Activated CD4-positive, alpha-beta memory T cell treated with anti-CD3 and anti-CD28 coated beads, Interleukin-2, amount 10 ng/mL, durations not matched to agents 7 days and 5 days (primary cell): ENCODE measurements at places on chromosomes 1 and 21. TPM values are rescaled to one million over a fixed set of nuclear protein-coding genes. Genes with fewer than 3 reads are reported as not detected.

DNA sequence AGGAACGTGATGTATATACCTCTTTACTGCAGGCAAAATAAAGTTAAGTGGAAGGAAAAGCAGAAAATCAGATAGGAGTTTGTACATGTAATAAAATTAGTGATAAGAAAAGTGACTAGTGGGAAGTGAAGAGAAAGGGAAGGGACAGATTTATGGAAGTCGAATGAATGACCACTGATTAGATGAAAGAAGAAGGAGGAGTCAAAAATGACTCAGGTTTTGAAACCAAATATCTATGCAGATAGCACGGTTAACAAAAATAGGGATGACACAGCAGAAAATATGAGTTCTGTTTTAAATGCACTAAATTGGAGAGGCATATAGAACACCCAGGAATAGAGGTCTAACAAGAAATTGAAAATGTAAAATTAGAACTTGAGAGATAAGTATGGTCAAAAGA lies 128.0 kb downstream of the HMCN1 start:
- no peaks in the 10 kb centered on the region for H3K27me3 ChIP-seq
- DNase-seq, result no peak
- no peaks in the 10 kb centered on the region for H3K4me1 ChIP-seq
- no peaks in the 10 kb centered on the region for H3K36me3 ChIP-seq
- no peak overlapping the region for H3K27ac ChIP-seq
- no peak overlapping the region for H3K4me3 ChIP-seq

GRCh38 chr1:236808564-236809130 lies 13.6 kb downstream of the MTR start:
- H3K4me1 ChIP-seq, result no peaks in the 10 kb centered on the region
- H3K27me3 ChIP-seq, result no peaks in the 10 kb centered on the region
- H3K36me3 ChIP-seq, result peaks cover 55% of the 10 kb centered on the region
- H3K27ac ChIP-seq, result no peak overlapping the region

DNA sequence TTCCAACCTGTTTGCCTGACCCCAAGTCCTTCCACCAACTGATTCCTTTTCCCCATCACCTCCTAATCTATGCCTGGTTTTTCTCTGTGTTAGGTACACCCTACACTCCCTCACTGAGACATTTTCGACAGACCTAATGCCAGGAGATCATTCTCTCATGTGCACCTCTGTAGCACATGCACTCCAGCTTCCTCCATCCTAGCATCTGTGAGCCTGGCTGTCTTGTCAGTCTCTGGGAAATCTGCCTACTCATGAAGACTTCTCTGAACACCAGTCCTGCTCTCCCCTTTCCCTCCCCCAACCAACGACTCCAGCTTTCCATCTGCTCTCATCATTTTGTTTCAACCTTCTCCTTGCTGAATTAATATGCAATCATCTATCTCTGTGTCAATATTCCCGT lies 987 bp downstream of the MED8 start:
- H3K27ac ChIP-seq, result peak overlapping the region; percentile 95
- peaks cover 41% of the 10 kb centered on the region for H3K4me1 ChIP-seq
- no peak for DNase-seq
- H3K27me3 ChIP-seq, result no peaks in the 10 kb centered on the region
- peaks cover 40% of the 10 kb centered on the region for H3K36me3 ChIP-seq

GRCh38 chr1:107450899-107451664 lies 310.2 kb downstream of the NTNG1 start:
- no peaks in the 10 kb centered on the region for H3K27me3 ChIP-seq
- H3K4me1 ChIP-seq, result no peaks in the 10 kb centered on the region
- no peak overlapping the region for H3K27ac ChIP-seq
- no peaks in the 10 kb centered on the region for H3K36me3 ChIP-seq
- H3K4me3 ChIP-seq, result no peak overlapping the region

GRCh38 chr1:7264101-7264500 lies 478.8 kb downstream of the CAMTA1 start:
- H3K4me1 ChIP-seq, result no peaks in the 10 kb centered on the region
- no peak overlapping the region for H3K4me3 ChIP-seq
- H3K27ac ChIP-seq, result no peak overlapping the region
- no peak for DNase-seq

GRCh38 chr1:176816232-176816631 lies 348.3 kb downstream of the ASTN1 start:
- peaks cover 2% of the 10 kb centered on the region for H3K27me3 ChIP-seq
- H3K4me1 ChIP-seq, result no peaks in the 10 kb centered on the region
- no peaks in the 10 kb centered on the region for H3K36me3 ChIP-seq
- no peak overlapping the region for H3K27ac ChIP-seq

DNA sequence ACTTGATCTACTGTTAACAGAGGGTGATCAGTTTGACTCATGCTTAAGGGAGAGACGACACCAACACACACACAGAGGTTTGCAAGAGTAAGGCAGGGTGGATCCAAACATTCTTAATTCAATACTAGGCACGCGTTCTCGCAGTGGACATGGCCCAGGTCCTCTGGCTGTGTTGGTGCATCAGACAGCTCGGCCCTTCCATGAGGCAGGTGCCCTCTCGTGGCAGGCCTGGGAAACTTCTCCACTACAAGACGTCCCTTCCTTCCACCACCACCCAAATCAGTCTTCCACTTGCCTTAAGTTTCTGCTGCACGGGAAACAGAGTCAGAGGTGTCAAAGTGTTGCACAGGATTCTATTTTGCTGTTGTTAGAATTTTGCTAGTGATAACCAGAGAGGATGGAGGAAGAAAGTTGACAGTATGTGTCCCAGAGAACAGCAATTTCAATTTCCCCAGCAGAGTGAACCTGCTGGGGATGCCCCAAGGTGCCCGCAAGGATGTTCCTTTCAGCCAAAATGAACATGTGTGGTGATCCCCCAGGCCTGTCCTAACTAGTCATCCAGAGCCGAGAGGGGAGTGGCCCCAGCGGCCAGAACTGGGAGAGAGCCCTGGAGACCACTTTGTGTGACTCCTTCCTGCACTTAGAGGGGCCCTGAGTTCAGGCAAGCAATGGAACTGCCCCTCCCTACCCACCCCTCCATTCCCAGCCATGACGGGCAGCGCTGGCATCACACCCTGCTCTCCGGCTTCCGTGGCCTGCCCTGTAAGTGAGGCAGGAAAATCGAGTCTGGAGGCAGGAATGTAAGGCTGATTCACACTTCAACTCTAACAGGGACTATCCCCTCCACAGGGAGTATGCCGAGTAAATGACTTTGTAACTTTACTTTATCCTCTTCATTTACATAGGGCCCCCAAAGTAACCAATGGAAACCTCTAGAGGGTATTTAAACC lies 34.8 kb downstream of the MX1 start:
- H3K4me3 ChIP-seq, result no peak overlapping the region
- peaks cover 2% of the 10 kb centered on the region for H3K4me1 ChIP-seq
- H3K36me3 ChIP-seq, result peaks cover 72% of the 10 kb centered on the region
- peak; percentile 51 for DNase-seq
- no peaks in the 10 kb centered on the region for H3K27me3 ChIP-seq
- no peak overlapping the region for H3K27ac ChIP-seq

DNA sequence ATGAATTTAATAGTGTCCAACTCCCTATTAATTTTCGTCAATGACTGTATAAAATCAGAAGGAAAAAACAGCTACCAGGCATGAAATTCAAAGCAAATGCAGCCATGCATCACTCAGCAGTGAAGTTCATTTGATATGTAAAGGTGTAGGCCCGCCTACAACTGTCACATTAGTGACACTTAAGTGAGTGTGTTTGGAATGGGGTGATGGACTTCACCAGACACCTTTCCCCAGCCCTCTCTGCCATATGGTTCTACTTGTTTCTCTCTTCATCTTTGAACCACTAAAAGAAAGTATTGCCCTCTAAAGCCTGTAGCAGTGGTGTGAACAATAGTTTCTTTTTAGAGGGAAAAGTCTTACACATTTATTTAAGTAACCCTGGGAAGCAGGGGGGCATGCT lies 124.0 kb downstream of the SIPA1L2 start:
- H3K27me3 ChIP-seq, result no peaks in the 10 kb centered on the region
- no peak overlapping the region for H3K27ac ChIP-seq
- no peak overlapping the region for H3K4me3 ChIP-seq
- H3K4me1 ChIP-seq, result no peaks in the 10 kb centered on the region
- no peak for DNase-seq

Gene SH3BP5L
- 32.0 TPM for total RNA-seq

Gene HSD3B2
- total RNA-seq, result not detected

- no peak overlapping the region for H3K27ac ChIP-seq
- no peak overlapping the region for H3K4me3 ChIP-seq
- peaks cover 39% of the 10 kb centered on the region for H3K4me1 ChIP-seq
- no peak for DNase-seq
Observed at GRCh38 chr1:156110252-156110651, 4.3 kb upstream of the LMNA start.

GRCh38 chr1:240306673-240307072 lies 215.0 kb downstream of the FMN2 start:
- H3K36me3 ChIP-seq, result no peaks in the 10 kb centered on the region
- DNase-seq, result no peak
- no peak overlapping the region for H3K27ac ChIP-seq
- no peaks in the 10 kb centered on the region for H3K4me1 ChIP-seq
- H3K27me3 ChIP-seq, result no peaks in the 10 kb centered on the region
- no peak overlapping the region for H3K4me3 ChIP-seq

Gene TFF3
- not detected for total RNA-seq

GRCh38 chr1:160048335-160048734 lies 16.5 kb upstream of the PIGM start:
- peaks cover 48% of the 10 kb centered on the region for H3K27me3 ChIP-seq
- no peak overlapping the region for H3K27ac ChIP-seq
- no peak for DNase-seq
- no peak overlapping the region for H3K4me3 ChIP-seq
- H3K36me3 ChIP-seq, result no peaks in the 10 kb centered on the region

GRCh38 chr1:40657046-40657445 lies 8.4 kb downstream of the RIMS3 start:
- H3K27me3 ChIP-seq, result peaks cover 7% of the 10 kb centered on the region
- no peaks in the 10 kb centered on the region for H3K36me3 ChIP-seq
- H3K4me3 ChIP-seq, result no peak overlapping the region
- H3K4me1 ChIP-seq, result no peaks in the 10 kb centered on the region
- no peak overlapping the region for H3K27ac ChIP-seq
- DNase-seq, result no peak

DNA sequence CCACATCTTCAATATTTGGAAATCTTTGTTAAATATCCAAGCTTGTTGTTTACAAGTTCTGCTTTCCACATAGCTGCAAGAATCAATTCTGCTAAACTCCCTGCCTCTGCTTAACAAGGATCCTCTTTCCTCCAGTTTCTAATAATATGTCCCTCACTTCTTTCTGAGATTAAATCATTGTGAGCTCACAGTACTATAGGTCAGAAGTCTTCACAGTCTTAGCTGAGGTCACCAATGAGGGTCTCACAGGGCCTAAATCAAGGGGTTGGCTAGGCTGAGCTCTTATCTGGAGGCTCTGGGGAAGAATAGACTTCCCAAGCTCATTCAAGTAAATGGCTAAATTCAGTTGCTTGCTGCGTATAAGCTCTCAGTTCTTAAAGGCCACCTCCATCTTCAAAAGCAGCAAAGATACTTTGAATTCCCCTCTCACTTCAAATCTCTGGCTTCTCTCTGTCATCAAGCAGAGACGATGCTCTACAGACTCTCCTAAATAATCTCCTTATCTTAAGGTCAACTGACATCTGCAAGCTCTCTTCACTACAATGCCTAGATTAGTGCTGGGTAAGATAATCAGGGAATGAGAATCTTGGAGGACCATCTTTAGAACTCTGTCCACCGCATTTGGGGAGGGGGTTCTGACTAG lies 175.3 kb downstream of the PLPPR4 start:
- H3K4me3 ChIP-seq, result no peak overlapping the region
- H3K27me3 ChIP-seq, result no peaks in the 10 kb centered on the region
- no peak overlapping the region for H3K27ac ChIP-seq
- no peaks in the 10 kb centered on the region for H3K36me3 ChIP-seq
- H3K4me1 ChIP-seq, result no peaks in the 10 kb centered on the region
- no peak for DNase-seq

DNA sequence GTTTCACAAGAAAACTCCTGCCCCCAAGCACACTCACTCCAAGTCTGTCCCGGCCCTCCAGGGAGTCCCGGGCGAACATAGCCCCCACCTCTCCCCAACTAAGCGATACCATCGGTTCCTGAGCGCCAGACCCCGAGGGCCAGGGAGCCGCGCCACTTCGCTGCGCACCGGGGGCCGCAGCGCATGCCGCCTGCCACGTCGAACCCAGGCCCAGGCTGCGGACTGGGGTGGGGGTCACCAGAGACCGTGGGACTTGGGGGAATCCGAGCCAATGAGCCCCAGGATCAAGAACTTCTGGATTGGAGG lies 801 bp downstream of the RSPO1 start:
- no peak overlapping the region for H3K27ac ChIP-seq
- H3K4me1 ChIP-seq, result peaks cover 5% of the 10 kb centered on the region

Gene FAM177B
- not detected for total RNA-seq

DNA sequence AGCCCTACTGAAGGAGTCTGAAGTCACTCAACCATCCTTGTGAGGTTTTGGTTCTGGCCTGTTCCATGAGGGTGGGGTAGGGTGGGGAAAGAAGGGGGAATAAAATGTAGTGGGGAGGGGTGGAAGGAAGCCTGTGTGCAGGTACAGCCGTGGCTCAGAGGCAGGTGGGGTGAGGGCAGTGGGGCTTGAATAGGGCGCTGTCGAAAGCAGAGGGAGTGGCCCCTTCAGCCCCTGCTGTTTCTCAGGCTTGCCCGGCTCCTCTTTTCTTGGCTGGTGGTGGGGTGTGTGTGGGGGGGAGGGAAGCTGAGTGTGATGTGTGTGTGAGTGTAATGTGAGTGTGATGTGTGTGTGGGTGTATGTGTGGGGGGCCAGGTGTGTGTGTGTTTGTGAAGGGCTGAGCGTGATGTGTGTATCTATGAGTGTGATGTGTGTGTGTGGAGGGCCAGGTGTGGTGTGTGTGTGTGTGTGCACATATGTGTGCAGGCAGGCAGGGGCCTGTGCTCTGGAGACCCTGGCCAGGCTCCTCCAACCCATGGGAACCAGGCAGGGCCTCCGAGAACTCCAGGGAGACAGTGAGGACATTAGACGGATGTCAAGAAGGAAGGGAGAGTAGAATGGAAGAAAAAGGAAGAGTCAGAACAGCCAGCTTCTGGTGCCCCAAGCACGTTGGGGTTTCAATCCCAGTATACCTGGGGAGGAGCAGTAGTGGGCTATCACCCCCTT lies 9.0 kb downstream of the SOX13 start:
- H3K4me3 ChIP-seq, result no peak overlapping the region
- H3K27ac ChIP-seq, result no peak overlapping the region
- DNase-seq, result no peak
- H3K36me3 ChIP-seq, result no peaks in the 10 kb centered on the region
- peaks cover 14% of the 10 kb centered on the region for H3K27me3 ChIP-seq
